ENCODE measurements at places on chromosomes 12 and 14. TPM values are rescaled to one million over a fixed set of nuclear protein-coding genes. Genes with fewer than 3 reads are reported as not detected.

Gene KRT8
- 38.8 TPM for total RNA-seq

Gene PLEKHG7
- total RNA-seq: not detected

Gene RPL36AL
- 363 TPM for total RNA-seq

Gene MARCHF9
- total RNA-seq: 6.7 TPM

Gene ATF1
- total RNA-seq: 33.8 TPM

Gene OVCH1
- total RNA-seq: not detected

Gene ANO2
- total RNA-seq: 0.86 TPM

Gene MYBPC1
- total RNA-seq: not detected

Gene CEBPE
- not detected for total RNA-seq

Gene ZBTB39
- 3.3 TPM for total RNA-seq

Gene HIGD1C
- not detected for total RNA-seq

Gene BBOF1
- 5.0 TPM for total RNA-seq

Gene TPH2
- not detected for total RNA-seq

Gene DEPDC4
- total RNA-seq: 2.1 TPM

Gene RIC8B
- 17.4 TPM for total RNA-seq

Gene KERA
- not detected for total RNA-seq

Gene PRR4
- not detected for total RNA-seq

Gene HSPB8
- total RNA-seq: 16.3 TPM

DNA sequence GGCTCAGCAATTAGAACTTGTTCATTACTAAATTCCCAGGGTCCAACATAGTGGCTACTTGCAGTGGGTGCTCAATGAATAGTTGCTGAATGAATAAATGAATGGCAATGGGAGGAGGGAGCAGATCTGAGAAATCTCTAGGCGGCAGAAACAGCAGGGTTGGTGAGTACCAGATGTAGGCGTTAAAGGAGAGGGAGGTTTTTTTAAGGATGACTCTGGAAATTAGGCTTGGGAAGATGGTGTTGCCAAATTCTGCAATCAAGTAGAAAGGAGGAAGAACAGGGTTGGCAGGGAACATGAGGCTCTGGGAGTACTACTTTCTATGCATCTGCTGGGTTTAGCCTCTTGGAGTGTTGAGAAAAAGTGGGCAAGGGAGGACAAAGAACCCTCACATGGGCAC lies 207.1 kb downstream of the APAF1 start:
- no peak for DNase-seq

- no peak for DNase-seq
Measured at GRCh38 chr12:22880807-22881206, 255.8 kb downstream of the ETNK1 start.

DNA sequence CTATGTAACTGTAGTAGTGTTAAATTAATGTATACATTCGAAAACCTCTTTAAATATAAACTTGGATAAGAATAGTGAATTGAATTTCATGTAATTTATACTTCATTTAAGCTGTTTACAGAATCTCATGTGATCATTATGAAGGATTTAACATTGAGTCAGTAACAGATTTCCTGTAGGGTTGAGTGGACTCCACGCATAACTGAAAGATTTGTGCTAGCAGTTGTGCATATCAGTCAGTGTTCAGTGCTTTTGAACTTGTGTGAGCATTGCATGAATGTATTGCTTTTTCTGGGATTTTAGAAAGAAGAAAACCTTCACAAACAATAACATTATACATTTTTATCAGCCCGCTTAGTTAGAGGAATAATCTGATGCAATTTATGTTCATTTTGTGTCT lies 1435.3 kb downstream of the LRFN5 start:
- DNase-seq: no peak

- DNase-seq: no peak
Measured at GRCh38 chr14:101242442-101243385, 318.6 kb upstream of the DIO3 start.

DNA sequence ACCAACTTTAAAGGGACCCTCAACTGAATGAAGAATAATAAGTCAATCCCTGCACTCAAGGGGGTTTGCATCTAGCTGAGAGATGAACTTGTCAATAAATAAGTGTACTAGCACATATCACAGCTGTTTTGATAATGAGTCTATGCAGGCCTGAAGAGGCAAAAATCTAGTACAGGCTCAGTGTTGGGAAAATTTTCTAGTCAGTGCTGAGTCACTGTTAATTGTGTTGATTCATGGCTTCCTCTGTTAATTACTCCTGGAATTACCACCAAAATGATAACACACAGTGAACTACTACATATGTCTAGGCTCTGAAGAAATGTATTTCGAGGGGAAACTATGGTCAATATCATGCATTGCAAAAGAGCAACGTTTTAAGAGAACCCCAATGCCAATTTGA lies 18.9 kb downstream of the SNRPF start:
- DNase-seq: peak; percentile 25

DNA sequence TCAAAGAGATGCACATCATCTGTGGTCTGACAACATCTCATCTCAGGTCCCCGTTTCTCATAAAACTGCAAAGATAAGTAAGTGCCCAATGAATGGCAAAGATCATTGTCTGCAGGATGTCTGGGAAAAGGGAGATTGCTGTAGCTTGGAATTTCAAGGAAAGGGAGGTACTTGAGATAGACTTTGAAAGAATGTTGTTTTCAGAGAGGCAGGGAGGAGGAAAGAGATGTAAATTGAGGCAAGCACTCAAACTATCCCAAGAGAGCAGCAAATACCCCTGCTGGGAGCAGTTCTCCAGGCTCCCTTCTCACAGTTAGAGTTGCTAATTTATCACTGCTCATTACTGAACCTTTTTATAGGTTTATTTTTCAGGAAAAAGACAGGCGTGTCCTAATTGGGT lies 107.1 kb downstream of the MYRFL start:
- no peak for DNase-seq

GRCh38 chr12:3455312-3455711 lies 35.7 kb upstream of the PRMT8 start:
- DNase-seq: peak; percentile 64

- no peak for DNase-seq
Measured at GRCh38 chr14:94677213-94677612, 65.0 kb downstream of the SERPINA3 start.

GRCh38 chr12:26668230-26668629 lies 164.8 kb downstream of the ITPR2 start:
- DNase-seq: no peak

DNA sequence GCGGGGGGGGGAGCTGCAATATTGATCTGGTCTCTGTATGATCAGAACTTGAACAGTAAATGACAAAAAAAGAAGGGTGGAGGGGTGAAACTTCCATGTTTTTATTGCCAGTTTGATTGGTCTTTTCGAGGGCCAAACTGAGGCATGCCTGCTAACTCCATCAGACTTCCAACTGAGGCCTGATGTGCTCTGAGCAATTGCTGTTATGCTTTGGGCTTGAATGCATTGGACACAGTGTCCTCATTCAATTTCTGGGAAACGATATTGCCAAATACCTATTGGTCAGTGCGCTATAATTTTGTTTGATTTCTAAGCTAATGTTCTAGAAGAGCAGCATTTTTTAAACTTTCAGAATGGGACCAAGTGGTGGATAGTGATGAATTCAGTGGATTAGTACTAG lies 2.1 kb upstream of the SLC38A2 start:
- no peak for DNase-seq

DNA sequence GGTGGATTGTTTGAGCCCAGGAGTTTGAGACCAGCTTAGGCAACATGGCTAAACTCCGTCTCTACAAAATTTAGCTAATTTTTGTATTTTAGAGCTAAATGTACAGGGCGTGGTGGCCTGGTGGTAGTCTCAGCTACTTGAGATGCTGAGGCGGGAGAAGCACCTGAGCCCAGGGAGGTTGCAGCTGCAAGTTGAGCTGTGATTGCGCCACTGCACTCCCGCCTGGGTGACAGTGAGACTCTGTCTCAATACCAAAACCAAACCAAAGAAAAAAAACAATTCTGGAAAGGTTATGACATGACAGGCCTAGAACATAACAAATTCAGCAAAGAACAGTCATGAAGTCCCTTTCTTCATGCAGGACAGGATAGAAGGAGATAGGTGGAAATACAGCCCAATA lies 25.7 kb downstream of the WDR89 start:
- no peak for DNase-seq

DNA sequence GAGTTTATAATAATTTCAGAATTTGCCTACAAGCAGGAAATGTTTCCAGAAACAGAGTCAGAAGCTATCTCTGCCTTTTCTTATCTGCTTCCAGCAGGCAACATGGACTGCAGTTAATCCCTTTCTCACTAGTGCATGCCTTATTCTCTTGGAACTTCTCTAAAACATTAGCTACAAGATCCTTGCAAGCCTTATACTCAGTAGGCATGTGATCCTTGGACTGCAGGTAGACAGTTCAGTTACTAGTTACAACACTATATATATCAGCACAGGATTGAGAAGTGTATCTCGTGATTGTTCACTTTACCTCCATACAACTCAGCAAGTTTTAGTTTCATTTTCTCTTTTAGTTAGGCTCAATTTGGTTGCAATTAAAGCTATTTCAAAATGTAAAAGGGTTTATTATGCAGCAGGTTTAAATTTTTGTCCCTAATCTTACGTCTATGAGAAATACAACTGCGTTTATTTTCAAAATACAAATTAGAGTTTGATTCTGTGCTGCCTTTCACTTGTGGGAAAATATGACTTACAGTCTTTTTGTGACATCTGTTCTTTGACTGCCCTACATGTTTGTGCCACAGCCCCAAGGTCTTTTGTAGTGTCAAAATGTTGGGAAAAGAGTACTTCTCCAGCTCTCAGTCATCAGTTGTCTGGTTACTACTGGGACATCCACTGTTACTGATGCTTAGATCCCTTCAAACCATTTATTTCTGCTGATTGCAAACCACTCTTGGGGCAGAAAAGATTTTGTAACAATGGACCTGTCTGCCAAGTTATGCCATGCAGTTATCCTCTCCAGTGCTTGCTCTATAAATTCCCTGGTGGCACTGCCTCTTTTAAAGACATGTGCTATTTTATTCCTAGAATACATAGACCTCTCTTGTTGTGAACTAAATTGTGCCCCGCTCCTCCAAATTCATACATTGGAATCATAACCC lies 709.0 kb upstream of the FOXG1 start:
- no peak for DNase-seq

- no peak for DNase-seq
Measured at GRCh38 chr14:88005050-88005481, at the start of gene GPR65. Gene GPR65 (plus strand): TSS chr14:88005135. CDS start chr14:88010848, 5,713 bp downstream.

DNA sequence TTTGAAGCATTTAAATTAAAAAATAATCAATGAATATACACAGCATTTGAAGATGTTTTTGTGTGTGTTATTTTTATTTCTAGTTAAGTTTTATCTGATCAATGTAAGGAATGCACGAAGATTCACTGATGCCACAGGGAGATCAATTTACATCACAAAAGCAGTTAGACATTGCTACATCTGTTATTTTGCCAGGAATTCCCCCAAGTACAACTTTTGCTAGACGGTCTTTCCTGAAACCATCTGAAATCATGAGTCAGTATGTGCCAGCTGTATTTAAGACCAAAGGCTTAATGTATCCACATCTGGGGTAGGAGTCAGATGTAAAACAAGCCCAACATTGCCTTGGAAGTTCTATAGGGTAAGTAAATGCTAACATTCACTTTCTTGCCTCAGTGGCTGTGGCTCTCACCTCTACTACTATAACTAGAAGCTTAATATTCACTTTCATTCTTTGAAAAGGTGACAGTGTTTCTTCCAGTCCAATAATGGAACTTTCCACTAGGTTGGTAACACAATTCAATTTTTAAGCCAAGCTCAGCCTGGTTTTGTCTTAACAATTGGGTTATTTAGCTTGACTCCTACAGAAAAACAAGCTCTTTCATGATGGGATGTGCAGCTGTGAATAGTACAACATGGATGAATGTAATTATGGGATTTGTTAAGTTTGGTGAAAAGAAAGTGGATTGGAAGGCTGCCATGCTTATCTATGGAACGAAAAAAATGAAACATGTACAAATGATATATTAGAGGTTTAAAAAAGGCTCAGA lies 385.4 kb upstream of the TMEM132C start:
- no peak for DNase-seq

DNA sequence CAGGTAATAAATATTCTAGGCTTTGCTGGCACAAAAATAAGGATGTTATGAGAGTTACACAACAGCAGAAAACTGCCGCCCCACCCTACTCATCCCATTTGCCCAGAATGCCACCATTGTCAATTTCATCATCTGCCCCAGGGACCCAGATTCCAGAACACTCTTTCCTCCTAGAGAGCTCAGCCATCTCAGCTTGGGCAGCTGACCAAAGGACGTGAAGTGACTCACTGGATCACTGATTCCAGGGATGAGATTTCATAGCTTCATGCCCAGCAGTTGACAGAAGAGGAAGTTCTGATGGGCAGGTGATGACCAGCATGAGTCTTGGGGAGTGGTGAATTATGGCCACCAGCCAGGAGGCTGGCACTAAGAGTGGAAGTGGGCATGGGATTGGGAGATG lies 450.3 kb downstream of the RMST start:
- no peak for DNase-seq

DNA sequence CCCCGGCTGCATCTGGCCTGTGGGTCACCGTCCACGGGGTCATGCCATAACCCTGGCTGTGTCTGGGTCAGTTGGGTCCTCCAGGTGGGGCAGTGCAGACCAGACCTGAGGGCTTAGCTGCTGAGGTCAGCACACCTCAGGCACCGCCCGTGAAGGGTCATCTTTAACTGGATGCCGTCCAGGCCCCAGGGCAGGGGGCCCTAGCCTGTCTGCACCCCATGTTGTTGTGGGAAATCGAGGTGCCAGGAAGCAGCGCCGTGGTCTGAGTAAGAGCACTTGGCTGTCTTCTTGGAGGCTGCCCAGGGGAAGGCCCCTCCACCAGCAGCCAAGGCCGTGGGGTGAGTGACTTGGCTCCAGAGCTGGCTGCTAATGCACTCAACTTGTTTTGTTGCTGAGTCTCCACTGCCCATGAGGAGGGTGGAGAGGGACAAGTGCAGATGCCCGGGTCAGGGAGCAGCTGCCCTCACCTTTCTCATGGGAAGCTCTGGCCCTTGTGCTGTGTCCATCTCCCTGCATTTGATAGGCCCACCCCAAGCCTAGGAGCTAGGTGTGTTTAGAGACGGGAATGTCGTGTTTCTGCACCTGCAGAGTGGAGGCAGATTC lies 317.2 kb downstream of the TMEM121 start:
- no peak for DNase-seq

DNA sequence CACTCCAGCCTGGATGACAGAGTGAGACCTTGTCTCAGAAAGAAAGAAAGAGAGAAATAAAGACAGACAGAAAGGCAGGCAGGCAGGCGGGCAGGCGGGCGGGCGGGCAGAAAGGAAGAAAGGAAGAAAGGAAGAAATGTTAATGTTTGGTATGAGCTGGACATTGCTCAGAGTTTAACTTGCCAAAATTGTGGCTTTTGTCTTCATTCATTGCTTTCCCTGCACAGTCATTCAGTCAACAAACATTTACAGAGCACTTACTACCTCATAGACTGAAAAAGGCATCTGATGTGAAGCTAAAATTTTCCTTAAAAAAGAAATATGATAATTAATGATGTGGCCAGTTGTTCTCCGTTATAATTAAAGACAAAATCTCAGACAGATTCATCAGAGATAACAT lies 247.1 kb downstream of the SPTSSA start:
- DNase-seq: no peak

- DNase-seq: peak; percentile 76
Measured at GRCh38 chr14:54435500-54435981, 5.6 kb downstream of the CNIH1 start.

DNA sequence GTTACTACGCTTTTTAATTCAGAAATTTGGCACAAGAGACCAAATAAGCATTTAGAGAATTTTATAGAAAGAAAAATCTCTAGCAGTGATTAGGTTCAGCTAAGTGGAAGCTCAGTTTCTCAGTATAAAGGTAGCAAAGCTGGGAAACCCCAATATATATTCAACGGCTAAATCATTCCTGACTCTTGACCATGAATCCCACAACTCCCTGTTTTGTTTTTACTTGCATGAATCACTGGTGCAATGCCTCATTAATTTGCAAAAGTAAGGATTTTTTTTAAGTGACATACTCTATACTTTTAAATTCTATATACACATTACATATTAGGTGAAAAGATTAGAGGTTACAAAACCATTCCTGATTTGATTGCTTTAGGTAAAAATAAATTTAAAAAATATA lies 74.3 kb upstream of the PLEKHG7 start:
- DNase-seq: peak; percentile 59

Measured in M059J (cell line).